EL (cell line): ENCODE measurements at places on chromosomes 3 and 15.
A peak's percentile ranks its signal among the peaks of the same experiment; 100 is the strongest.

DNA sequence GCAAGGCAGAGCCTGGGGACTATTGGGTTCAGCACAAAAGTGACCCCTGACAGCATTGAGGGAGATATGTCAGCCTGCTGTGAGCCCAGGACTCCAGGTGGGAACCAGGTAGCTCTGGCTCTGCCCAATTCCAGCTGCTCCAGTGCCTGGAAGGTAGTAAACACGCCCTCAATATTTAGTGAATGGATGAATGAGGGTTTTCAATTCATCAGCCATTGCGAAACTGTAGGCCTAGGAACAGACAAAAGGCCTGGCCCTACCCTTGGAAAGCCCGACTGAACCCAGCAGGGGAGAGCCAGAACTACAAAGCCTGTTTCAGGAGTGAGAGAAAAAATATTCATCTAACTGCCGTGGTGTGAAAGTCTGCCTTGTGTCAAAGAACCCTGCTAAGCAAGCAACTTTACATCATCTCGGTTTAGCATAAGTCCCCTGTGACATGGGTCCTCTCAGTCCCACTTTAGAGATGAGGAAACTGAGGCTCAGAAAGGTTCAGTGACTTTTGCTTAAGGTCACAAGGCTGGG, 8.1 kb upstream of the CSK start:
- DNase-seq = no peak

- DNase-seq = no peak
These were observed 733.0 kb upstream of the DPPA4 start for GRCh38 chr3:110070161-110070916.

GRCh38 chr15:50249704-50250103, 15.8 kb downstream of the HDC start:
- no peak for DNase-seq

- peak; percentile 64 for DNase-seq
These were observed 107.1 kb upstream of the ICE2 start for GRCh38 chr15:60585743-60586708.

DNA sequence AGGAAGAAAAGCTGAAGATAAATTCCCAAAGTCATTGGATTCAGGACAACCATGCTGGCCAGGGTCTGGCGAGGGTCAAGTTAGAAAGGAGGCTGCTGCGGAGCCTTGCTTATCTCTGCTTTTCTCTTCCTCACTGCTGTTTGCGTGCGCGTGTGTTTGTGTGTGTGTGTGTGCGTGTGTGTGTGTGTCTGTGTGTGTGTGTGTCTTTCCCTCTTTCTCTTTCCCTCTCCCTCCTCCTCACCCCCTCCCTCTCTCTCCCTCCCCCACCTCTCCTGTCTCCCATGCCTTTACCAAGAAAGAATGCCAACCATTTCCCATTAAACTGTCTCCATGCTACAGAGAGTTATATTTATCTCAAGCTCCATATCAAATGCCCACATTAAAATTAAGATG, at the start of gene COLQ:
Gene COLQ, minus strand, starts transcription at position 134 of the 393 bp plus-strand sequence. Its CDS starts 81 bp downstream, at position 53.
- no peak for DNase-seq
